ENCODE measurements at places on chromosomes 1 and 21.

- DNase-seq = no peak
Measured at GRCh38 chr1:46770541-46770940, 28.3 kb upstream of the CYP4B1 start.

GRCh38 chr1:16418823-16419425 is 18.3 kb downstream of the SPATA21 start:
- DNase-seq = no peak

DNA sequence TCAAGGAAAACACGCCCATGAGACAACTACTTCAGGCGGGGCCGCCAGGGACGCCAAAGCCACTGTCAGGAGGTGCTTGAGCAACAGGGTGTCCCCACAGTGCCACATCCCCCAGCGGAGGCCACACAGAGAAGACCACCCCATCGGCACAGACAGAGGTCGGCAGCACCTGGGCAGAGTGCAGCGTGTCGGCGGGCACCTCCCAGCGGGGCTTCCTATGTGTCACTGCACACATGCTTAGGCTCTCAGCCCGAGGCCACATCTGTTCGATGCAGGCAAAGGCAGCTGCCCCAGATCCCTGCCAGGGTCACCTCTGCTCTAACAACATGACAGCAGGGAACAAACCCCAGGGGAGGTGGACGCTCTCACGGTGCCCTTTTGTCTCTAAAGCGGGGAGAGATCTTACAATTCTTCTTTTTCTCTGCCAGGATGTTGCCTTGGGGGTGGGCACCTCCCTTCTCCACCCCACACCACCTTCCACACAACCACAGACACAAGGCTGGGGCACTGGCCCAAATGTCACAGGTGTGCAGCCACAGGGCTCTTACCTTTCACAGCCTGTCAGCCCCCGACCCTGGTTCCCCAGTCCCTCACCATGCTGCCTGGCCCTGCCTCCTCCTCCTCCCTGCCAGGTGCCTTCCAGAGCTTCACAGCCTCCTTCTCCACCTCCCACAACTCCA is 4.2 kb downstream of the KRTAP10-8 start:
- DNase-seq = no peak

GRCh38 chr1:151790940-151791651 is 796 bp upstream of the TDRKH start:
- DNase-seq = no peak

- DNase-seq = peak; percentile 58
Measured at GRCh38 chr1:168225476-168226190, at the start of gene SFT2D2. Gene SFT2D2 (plus strand): TSS chr1:168226004. CDS start chr1:168226080, 76 bp downstream.

- no peak for DNase-seq
Measured at GRCh38 chr1:45456531-45456930, 34.4 kb downstream of the TESK2 start.

DNA sequence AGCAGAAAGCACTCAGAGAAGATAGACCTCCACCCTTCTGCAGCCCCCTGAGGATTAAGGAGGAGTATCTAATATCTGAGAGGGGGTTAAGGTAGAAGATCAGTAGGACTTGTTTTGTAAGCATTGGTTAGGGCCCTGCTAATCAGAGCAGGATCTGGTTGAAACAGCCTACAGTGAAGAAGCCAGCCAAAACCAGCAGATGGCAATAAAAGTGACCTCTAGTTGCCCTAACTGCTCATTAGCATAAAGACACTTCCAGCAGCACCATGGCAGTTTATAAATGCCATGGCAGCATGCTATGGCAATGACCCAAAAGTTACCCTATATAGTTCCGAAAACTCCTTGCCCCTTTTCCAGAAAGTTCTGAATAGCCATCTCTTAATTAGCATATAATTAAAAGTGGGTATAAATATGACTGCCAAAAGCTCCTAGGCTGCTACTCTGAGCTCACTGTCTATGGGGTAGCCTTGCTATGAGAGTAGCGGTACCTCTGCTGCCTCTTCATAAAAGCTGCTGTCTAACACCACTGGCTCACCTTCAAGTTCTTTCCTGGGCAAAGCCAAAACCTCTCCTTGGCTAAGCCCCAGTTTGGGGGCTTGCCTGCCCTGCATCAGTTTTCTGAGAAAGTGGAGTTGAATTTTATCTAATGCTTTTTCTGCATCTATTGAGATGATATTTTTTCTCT is 254.2 kb downstream of the PAPPA2 start:
- no peak for DNase-seq

DNA sequence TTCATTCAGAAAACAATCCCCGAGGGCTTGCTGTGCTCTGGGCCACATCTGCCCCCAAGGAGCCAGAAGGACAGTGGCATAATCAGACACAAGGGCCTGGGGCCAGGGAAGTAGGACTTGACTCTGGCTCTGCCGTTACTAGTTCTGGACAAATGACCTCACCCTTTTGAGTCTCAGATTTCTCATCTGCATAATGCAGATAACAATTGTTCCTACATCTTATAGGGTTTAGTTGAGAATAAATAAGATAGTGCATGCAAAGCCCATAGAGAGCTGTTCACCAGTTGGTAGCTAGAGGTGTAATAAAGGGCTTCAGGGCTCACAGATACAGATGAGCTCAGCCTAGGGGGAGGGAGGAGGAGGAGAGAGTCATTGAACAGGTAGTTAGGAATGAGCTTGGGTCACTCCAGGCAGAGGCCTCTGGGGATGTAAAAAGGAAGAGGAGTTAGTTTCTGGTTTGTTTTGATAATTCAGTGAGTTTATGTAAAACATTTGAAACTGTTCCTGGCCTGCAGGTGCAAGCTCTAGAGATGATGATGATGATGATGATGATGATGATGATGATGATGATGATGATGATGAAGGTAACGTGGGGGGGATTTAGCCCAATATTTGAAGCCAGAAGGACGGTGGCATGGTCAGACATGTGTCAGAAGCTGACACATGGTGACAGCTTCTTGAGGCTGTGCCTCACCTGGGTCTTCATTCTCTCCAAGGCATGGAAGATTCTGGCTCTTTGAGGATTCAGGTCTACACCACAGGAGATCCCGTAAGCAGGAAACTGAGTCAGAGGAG is 858 bp downstream of the LACTBL1 start:
- DNase-seq = no peak

DNA sequence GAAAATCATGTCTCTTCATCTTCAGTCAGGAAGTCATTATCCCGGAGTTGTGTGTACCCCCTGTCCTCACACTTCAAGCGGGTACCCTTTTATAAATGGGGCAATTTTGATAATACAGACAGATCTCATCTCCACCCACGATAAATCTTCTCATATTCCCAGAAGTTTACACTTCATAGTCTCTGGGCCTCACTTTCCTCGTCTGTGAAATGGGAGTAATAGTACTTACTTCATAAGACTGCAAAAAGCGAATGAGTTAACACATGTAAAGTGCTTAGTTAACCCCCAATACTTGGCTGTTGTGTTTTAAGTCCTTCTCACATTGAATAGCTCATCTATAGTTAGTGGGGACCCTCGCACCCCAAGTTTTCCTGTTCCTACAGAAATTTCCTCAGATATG is 820 bp downstream of the NUP210L start:
- DNase-seq = no peak

DNA sequence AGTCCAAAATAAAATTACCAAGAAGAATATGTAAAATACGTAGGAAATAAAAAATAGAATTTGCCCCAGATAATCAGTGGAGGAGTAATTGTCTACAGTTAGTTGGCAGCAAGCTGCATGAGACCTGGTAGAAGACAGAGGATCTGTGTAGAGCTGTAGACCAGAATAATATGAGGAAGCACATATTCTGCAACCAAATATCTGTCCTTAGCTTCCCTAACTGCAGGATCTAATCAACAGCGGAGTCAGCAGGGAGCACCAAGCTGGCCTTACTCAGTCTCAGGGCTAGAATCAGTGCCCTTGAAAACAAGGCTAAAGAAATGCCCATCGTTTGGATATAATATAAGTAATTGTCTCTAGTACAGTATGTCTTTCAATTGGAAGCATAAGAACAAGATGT is 6.1 kb upstream of the GCSAML start:
- no peak for DNase-seq

DNA sequence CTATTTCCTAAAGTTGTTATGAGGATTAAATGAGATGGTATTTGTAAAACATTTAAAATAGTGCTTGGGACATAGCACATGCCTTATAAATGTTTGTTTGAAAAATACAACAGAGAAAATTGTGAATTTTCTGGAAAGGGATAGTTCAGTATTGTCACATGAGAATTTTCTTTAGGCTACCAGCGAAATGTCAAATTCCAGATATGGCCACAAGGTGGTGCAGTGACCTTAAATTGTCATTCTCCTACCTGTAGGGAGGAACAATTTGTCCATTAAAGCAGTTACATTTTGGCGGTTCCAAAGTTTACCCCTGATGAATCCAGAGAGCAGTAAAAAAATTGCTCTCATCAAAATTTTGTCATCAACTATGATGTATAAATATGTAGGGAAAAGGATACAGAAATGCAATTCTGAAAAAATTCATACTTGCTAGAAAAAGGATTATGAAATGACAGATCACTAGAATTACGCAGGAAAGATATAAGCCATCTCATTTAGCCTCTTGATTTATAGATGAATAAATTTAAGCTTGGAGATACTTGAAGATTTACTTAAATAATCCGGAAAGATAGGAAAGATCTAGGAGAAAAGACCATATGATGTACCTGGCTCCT is 50.2 kb upstream of the TSHB start:
- peak; percentile 46 for DNase-seq

DNA sequence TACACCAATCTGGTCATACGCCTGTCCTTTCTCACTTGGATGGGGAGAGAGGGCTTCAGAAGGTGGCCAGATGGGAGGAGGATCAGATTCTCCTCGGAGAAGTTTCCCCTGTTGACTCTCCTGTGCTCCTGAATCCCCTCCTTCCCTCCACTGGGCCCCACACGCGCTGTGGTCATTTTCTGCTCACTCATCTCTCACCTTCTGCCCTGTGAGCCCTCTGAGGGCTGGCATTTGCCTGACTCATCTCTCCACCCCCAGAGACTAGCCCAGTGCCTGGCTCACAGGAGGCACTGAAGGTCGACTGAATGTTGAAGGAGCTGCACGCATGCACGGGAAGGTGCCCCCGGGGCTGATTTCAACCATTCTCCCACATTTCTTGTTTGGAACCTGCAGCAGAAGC is 14.2 kb downstream of the ABCA4 start:
- no peak for DNase-seq

- no peak for DNase-seq
Measured at GRCh38 chr1:82453511-82454185, 652.9 kb downstream of the ADGRL2 start.

GRCh38 chr1:187871177-187871845 is 1042.6 kb downstream of the PLA2G4A start:
- DNase-seq = no peak

DNA sequence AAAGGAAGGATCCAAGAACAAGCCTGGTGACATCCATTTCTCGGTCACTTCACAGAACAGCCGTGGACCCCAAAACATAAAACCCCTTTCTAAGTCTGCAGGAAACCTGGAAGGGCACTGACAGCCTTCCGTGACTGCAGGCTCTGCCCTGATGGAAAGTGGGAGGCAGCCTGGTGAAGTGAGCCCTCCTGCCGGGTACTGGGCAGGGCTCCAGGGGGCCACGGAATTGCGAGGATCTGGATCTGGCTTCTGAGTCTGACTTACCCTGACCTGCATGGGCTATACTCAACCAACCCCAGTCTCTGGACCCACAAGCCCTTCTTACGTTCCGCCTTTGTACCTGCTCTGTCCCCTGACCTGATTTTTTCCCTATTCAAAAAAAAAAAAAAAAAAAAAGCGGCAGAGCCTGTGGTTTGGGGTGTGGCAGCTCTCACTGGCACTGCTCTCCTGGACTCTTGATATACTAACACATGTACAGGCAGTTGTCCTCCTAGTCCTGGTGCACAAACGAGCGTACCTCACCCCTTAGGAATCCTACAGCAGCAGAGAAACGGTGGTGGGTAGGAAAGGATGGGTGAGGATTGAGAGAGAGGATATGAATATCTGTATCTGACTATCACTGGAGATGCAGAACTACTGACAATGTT is 82.9 kb downstream of the BEND5 start:
- DNase-seq = no peak

All from T-helper 1 cell (primary cell).